ENCODE measurements at places on chromosomes 13 and 19.
A peak's percentile ranks its signal among the peaks of the same experiment; 100 is the strongest.

DNA sequence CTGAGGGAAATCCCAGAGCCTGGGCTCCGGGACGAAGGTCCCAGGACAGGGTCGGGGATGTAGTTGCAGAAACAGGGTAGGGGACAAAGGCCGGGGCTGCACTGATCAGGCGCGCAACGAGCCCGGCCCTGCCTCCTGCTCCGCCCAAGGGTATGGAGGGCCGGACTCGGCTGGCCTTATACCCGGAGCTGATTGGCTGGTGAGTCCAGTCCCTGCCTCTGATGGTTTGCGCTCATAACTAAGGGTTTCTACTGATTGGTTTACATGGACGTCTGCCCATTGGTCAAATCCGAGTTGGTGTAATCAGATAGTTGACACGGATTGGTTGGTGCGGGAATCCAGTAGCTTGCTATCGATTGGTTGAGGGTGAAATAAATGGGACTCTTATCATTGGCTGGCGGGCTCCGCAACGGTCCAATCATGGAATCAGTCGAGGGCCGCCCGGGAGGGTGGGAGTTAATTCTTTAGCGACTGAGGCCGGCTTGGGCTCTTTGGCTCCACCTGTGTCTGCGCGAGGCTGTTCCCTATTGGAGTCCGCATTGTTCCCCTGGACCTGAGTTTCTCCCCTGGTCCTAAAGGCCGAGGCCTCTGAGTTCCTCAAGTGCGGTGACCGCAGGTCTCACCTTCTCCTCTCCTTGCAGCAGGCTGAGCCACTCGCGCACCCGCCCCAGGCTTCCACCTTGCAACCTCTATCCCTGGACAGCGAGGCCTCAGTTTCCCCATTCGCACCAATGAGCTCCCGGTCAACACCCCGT, 570 bp upstream of the MPND start:
- peak; percentile 80 for DNase-seq

DNA sequence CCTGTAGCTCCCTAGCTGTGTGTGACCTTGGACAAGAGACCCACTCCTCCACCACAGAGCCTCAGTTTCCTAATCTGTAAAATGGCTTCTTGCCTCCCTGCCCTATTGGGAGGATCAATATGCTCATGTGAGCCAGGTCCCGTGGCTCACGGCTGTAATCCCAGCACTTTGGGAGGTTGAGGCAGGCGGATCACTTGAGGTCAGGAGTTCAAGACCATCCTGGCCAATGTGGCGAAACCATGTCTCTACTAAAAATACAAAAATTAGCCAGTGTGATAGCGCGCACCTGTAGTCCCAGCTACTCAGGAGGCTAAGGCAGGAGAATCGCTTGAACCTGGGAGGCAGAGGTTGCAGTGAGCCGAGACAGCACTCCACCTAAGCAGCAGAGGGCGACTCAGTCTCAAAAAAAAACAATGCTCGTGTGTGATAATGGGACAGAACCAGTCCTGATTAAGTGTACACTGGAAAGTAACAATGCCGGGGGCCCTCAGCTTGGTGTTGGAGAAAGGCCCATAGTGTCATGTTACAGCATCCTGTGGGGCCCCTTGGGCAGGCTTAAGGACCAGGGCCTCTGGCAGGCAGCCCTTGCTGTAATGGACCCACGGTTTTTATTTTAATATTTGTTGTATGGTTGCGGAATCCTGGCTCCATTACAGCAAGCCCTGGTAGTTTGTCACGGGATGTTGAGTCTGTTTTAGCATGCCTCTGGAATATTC, 6.8 kb downstream of the RPS11 start:
- DNase-seq, result peak; percentile 52

- no peak for DNase-seq
Measured at GRCh38 chr19:5495792-5496191, 40.6 kb downstream of the ZNRF4 start.

DNA sequence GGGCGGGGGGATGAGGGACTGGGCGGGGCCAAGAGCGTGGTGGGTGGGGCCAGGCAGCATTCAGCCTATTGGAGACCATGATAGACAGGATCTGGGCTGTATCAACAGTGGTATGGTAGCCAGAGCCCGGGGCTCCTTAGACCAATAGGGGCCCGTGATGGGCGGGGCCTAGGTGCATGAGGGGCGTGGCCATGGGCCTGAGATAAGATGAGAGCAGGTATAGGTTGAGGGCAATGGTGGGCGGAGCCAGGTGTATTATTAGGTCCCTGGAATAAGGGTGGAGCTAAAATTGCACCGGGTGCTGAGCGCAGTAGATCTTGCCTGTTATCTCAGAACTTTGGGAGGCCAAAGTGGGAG, 5.3 kb downstream of the ABCA7 start:
- DNase-seq, result peak; percentile 53

GRCh38 chr19:3450796-3451411, 29.4 kb downstream of the SMIM24 start:
- DNase-seq, result no peak

- no peak for DNase-seq
Measured at GRCh38 chr13:86909318-86909717, 761.9 kb upstream of the SLITRK5 start.

DNA sequence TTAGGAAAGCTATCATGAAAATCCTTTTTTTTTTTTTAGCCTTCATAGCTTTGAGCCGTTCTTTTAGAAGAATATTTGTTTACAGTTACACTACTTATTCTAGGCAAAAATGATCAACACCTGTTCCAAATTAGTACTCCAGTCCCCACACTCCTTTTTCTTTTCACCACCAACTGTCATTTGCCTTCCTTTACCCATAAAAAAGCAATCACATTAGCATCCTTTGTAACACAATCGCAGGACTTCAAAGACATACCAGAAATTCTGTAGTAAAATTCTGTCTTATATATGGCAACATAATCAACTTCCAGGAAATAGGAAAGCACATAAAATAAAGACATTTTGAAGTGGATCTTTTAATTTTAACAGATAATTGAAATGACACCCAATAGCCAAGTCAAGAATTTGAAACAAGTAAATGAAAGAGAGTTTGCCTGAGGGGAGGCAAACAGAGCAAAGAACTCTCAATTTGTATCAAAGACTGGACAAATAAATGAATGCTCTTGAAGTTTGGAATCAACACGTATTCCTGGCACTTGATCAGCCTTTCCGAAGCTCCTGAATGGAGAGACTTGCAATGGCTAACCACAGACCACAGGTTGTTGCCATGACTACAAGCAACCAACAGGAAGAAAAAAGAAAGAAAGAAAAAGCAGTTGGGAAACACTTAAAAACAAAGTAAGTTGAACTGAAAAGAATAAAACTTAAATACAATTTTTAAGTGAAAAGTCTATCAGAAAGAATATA, 206.8 kb downstream of the PCDH9 start:
- DNase-seq, result no peak

- DNase-seq, result no peak
Measured at GRCh38 chr13:24275041-24275440, 34.3 kb upstream of the C1QTNF9 start.

DNA sequence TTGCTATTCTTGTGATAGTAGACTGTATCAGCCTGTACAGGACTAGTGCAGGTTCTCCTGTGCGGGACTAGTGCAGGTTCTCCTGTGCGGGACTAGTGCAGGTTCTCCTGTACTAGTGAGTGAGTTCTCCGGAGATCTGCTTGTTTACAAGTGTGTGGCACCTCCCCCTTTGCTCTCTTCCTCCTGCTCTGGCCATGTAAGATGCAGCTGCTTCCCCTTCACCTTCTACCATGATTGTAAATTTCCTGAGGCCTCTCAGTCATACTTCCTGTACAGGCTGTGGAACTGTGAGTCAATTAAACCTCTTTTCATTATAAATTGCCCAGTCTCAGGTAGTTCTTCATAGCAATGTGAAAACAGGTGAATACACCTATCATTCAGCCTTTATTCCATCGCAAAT, 289.6 kb downstream of the TEX29 start:
- no peak for DNase-seq

Measured in memory B cell (primary cell).